Stromal cell of bone marrow (primary cell): ENCODE measurements at places on chromosomes 16 and 17.

GRCh38 chr17:78269955-78270381 is 38.5 kb downstream of the TMEM235 start:
- DNase-seq, result no peak

- no peak for DNase-seq
Observed at GRCh38 chr17:40325156-40326013, 16.4 kb downstream of the RARA start.

- DNase-seq, result no peak
Observed at GRCh38 chr17:40532520-40533253, 31.3 kb upstream of the TNS4 start.

DNA sequence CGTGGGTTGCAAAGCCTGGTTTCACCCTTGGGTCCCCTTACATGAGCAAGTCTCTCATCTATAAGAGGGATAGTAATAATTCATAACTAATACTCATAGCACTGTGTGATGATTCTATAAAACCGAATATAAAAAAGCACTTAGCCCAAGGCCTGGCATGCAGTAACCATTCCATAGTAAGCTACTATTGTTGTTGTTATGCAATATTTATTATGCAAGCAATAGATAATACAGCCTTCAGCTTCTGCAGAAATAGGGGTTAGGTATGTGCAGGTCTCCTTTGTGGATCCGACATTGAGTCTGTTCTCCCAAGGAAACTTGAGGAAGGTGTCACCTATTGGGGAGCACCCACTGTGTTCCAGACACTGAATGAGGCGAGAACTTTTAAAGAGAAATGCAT is 401.1 kb downstream of the UTP18 start:
- DNase-seq, result no peak

- no peak for DNase-seq
Observed at GRCh38 chr17:49484588-49484987, 10.5 kb upstream of the NGFR start.

DNA sequence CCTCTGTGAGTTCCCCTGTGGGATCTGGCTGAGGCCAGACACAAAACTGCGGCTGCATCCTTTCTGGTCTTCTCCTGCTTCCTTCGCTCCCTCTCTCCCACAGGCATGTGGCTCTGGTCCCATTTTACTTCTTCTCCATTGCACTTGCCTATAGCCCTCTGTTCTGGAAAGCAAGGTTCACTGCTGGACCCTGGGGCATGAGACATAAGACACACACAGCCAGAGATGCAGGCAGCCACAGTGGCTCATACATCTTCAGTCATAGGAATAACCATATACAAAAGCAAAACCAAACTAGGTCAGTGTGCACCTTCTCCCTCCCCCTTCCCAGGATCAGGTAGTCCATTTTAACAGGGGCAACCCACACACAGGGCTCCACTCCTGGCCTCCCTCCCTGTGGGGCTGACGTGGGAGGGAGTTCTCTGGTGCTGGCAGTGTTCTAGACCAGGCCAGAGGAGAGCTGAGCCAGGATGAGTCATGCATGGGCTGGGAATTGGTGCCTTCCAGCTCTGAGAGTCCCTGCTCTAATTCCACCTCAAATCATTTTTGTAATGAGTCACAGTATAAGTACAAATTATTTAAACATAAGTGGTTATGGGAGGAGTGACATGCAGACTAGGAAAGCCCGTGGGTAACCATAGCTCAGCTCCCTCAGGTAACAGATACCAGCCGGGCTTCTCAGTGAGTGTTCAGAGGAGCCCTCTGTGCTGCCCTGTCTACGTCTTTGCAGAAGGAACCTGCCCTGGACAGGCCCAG is 58.0 kb downstream of the ASIC2 start:
- peak; percentile 92 for DNase-seq

DNA sequence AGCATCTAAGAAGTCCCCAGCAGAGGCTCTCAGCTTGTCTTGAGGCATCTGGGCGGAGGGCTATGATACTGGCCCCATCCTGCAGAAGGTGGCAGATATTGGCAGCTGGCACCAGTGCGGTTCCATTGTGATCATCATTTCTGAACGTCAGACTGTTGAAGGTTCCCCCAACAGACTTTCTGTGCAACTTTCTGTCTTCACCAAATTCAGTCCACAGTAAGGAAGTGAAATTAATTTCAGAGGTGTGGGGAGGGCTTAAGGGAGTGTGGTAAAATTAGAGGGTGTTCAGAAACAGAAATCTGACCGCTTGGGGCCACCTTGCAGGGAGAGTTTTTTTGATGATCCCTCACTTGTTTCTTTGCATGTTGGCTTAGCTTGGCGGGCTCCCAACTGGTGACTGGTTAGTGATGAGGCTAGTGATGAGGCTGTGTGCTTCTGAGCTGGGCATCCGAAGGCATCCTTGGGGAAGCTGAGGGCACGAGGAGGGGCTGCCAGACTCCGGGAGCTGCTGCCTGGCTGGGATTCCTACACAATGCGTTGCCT is at the start of gene CIITA:
TSS of gene CIITA (plus strand) at position 404 of the 543 bp plus-strand sequence. CDS start at position 533, 129 bp downstream.
- peak; percentile 98 for DNase-seq

DNA sequence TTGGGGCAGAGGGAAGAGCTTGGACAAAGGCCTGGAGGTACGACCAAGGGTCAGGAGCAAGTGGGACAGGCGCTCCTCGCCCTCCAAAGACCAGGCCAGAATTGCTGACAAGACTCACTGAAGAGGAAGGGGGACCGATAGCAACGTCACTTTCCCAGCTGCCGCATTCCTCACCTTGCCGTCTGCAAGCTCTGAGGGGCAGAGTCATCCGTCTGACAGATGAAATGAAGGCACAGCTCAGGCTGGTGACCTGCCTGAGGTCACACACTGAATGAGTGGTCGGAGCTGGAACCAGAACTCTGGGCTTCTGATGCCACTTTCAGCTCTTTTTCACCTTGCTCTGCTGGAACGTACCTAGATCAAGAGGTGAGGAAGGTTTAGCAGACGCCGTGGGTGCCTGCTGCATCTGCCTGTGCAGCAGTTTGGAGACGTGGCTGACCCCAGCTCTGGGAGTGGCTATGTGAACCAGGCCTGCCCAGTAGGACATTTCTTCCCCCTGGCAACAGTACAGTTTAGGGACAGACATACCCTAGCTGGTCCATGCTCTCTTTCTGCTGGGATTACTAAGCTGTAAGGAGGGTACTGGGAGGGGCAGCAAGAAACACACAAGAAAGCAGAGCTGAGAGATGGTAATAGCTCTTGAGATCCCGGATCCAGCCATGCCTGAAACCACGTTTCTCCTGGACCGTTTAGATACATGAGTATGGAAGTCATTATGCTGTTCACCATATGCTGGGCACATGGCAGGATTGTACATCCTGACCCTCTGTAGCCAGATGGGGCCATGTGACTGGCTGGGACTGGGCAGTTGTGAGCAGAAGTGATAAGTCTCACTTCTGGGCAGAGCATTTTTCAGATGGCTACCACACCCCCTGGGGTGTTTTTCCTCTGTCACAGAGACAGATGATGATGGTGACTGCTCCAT is 50.9 kb downstream of the IL21R start:
- no peak for DNase-seq

- no peak for DNase-seq
Observed at GRCh38 chr16:90047714-90048346, 28.6 kb upstream of the DBNDD1 start.

DNA sequence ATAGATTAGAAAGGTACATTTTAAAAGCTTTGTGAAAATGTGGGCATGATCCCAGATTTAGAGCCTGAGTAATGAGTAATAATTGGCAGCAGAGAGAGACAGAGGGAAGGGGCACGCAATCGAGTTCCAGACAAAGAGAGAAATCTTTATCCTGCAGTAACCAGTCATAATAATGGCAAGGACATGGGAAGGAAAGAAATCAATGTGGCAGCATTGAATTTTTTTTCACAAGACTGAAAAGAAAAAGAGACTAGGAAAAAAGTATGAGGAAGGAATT is 790.8 kb upstream of the SOX9 start:
- DNase-seq, result no peak

GRCh38 chr17:51335006-51335590 is 74.8 kb downstream of the UTP18 start:
- no peak for DNase-seq

GRCh38 chr17:50044483-50044882 is 11.4 kb upstream of the ITGA3 start:
- DNase-seq, result no peak

DNA sequence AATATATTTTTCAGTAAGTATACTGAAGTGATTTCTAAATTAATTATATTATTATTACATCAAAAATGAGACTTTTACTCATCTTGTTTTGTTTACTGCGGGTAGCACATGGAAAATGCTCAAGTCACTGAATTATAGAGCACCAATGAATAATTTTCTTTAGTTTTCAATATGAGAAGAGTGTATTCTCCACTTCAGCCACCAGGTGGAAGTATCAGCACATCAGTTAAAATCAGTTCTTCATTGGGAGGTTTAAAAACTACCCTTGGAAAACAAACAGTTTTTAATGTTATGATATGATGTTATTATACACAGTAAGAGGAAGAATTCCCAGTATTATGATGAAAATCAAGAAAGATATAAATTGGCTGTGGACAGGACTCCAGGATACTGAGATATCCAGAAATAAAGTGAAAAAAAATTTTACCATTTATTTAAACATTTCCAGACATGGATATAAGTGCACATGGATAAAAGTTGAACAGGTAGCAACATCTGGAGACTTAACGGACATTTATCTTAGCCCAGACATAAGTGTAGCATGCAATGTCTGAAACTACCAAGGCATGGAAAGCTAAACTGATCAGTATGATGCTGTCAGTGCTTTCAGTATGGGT is 467.3 kb downstream of the KCNJ2 start:
- peak; percentile 28 for DNase-seq

DNA sequence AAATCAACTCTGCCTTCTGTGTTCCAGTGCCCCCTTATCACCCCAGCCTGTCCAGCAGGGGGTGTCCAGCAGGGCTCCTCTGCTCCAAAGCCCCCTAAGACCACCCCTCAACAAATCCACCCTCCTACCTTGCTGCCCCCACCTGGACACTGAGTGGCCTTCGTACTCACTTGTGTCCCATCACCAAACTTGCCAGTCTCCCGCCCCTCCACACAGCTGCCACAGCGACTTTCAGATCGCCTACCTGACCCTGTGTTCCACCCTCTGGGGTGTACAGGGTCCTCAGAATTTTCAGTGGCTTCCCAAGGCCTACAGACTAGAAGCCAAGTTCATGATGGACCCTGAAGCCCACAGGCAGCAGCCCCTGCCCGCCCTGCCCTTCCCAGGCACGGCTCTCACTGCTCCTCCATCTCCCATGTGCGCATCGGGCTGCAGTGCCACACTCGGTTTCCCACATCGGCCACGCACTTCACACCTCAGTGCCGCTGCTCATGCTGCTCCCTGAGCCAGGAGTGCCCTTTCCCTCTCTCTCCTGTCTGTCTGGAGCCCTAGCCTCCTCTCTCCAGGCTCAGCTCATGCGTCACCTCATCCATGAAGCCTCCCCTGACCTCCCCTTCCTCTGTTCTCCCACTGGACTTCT is 11.8 kb downstream of the KCNH6 start:
- no peak for DNase-seq

GRCh38 chr17:46027048-46027975 is 28.3 kb downstream of the STH start:
- DNase-seq, result no peak

DNA sequence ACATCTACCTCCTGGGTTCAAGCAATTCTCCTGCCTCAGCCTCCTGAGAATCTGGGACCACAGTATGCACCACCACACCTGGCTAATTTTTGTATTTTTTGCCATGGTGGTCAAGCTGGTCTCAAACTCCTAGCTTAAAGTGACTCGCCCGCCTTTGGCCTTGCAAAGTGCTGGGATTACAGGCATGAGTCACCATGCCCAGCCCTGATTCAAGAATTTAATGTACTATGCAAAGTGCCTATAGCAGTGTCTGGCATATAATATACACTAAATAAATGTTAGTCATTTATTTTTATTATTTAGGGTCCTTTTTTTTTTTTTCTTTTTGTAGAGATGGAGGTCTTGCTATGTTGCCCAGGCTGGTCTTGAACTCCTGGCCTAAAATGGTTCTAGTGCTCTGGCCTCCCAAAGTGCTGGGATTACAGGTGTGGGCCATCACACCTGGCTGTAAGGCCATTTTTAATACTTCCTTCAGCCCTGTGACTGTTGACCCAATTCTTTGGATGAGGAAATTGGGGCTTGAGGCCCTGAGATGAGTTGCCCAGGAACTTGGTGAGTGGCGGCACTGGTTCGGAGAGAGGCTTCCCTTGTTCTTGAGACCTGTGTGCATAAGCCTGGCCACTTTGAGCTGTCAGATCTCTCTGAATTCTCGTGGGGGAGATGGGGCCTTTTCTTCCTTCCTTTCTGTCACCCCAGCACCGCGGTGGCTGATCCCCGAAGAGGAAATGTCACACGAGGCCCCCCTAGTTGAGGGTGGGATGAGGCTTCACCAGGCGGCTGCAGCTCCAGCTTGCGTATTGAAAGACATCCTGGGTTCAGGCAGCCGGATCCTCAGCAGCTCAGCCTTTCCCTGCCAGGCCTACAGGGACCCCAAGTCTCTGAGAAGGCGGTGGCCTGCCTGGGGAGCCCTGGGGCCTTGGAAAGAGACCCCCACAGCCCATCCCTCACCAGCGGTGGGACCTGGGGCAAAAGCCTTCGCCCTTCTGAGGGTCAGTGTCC is 38.7 kb downstream of the LAT start:
- no peak for DNase-seq

GRCh38 chr17:63714550-63715277 is 14.8 kb upstream of the LIMD2 start:
- DNase-seq, result no peak

GRCh38 chr16:12557786-12558185 is 245.9 kb downstream of the CPPED1 start:
- no peak for DNase-seq

DNA sequence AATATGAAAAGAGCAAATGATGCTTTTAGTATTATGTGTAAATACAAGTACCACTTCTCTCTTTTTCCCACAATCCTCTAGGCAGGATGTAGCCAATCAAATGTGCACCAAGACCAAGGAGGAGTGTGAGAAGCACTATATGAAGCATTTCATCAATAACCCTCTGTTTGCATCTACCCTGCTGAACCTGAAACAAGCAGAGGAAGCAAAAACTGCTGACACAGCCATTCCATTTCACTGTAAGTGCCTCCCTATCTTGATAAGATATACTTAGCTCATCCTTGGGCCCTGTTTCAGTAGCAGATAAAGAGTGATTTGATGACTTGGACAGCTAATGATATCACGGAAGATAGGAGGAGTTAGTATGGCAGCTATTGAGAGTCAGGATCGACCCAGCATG is 33.7 kb downstream of the TADA2A start:
- DNase-seq, result no peak

- DNase-seq, result no peak
Observed at GRCh38 chr17:39566094-39566850, 41.4 kb downstream of the NEUROD2 start.

DNA sequence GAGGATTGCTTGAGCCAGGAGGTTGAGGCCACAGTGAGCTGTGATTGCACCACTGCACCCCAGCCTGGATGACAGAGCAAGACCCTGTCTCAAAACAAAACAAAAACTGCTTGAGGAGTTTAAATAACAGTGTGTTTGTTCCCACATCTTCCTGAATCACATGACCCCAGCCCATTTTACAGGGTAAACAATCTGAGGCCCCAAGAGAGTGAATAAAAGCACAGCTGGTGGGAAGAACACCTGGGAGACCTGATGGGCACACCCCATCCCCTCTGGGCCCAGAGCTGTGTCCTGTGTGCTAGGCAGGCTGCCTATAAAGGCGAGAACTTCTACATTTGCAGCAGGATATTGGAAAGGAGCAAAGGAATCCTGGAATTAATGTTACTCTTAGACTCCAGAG is 69.6 kb downstream of the PLXDC1 start:
- DNase-seq, result no peak

- DNase-seq, result no peak
Observed at GRCh38 chr17:68509141-68510057, 2.8 kb upstream of the PRKAR1A start.
